ENCODE measurements at places on chromosomes 1 and 21.

DNA sequence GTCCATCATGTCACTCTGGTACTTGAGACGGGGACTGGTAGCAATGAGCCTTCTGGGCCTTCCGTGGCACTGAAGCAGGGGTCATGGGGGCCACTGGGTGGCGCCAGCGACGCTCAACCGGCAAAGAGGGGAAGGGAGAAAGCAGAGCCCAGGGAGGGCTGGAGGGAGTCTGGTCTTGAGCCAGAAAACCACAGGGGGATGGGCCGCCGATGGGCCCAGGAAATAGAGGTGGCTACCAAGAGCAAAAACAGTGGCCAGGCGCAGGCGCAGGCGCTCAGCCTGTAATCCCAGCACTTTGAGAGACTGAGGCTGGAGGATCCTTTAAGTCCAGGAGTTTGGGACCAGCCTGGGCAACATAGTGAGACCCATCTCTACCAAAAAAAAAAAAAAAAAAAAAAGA, 21.8 kb downstream of the EXOC8 start:
- DNase-seq: peak; percentile 62

- DNase-seq: no peak
Observed at GRCh38 chr1:221605569-221605968, 136.3 kb downstream of the DUSP10 start.

GRCh38 chr1:207389728-207390464, 64.2 kb upstream of the CR2 start:
- DNase-seq: no peak

- DNase-seq: no peak
Observed at GRCh38 chr1:14842361-14842760, 243.9 kb downstream of the KAZN start.

GRCh38 chr1:199898654-199899053, 128.9 kb upstream of the NR5A2 start:
- DNase-seq: no peak

GRCh38 chr1:67170751-67171573, 4.7 kb downstream of the IL23R start:
- DNase-seq: no peak

- no peak for DNase-seq
Observed at GRCh38 chr1:7940034-7940433, 605 bp downstream of the TNFRSF9 start.

GRCh38 chr1:60130703-60131102, 57.1 kb upstream of the C1orf87 start:
- no peak for DNase-seq

DNA sequence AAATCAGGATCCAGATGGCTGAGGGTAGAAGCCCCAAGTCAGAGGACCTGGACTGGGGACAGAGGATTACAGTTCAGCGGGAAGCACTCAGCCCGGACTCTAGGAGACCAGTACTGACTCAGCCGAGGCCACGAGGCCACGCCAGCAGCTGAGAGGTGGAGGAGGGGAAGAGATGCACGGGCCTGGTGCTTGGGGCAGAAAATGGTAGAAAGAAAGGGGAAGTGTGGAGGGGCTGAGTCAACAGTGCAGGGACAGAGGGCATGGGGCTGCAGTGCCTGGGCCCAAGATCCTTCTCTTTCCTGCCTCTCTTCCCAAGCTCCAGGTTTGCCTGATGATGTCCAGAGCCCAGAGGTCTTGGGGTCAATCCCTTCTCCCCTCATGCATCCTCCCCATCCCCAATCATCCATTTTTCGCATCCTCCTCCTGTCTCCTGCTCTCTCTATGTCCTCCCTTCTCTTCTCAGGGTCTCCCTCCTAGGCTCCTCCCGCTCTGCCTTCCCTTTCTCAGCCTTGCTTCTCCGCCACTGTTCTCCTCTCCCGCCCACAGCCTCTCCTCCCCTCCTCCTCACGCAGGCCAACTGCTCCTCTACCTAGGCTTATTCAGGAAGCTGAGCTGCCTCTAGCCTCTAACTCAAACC, 7.7 kb downstream of the ARHGEF2 start:
- peak; percentile 85 for DNase-seq

- no peak for DNase-seq
Observed at GRCh38 chr1:208581667-208582066, 337.5 kb upstream of the PLXNA2 start.

DNA sequence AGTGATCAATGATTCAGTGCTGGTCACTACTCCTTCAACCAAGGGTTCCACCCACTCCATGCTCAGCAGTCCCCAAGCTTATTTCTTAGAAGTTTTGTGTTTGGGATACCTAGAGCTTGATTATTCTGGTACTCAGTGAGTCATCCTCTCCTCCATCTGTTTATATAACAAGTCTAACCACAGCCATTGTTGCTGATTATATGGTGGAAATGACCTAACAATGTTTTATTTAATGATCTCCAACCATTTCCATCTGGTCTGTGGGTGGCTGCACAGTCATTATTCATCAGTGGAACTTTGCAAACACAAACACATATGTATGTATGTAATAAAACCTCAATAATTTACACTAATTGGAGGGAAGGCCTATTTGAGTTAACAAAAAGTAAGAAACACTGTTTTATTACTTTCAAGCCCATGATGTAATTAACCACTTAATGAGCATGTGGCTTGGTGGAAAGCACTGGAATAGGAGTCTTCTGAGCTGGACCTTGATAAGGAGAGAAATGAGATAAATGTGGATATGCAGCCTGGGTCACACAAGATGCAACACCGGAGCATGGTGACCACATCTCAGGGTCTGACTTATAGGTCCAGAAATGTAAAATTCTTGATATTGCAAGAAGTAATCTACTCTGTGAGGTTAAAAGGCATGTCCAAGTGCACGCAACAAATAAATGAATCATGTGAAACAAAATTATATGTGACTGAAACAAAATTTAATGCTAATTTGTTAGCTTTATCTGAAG, 99.0 kb upstream of the WLS start:
- DNase-seq: no peak

DNA sequence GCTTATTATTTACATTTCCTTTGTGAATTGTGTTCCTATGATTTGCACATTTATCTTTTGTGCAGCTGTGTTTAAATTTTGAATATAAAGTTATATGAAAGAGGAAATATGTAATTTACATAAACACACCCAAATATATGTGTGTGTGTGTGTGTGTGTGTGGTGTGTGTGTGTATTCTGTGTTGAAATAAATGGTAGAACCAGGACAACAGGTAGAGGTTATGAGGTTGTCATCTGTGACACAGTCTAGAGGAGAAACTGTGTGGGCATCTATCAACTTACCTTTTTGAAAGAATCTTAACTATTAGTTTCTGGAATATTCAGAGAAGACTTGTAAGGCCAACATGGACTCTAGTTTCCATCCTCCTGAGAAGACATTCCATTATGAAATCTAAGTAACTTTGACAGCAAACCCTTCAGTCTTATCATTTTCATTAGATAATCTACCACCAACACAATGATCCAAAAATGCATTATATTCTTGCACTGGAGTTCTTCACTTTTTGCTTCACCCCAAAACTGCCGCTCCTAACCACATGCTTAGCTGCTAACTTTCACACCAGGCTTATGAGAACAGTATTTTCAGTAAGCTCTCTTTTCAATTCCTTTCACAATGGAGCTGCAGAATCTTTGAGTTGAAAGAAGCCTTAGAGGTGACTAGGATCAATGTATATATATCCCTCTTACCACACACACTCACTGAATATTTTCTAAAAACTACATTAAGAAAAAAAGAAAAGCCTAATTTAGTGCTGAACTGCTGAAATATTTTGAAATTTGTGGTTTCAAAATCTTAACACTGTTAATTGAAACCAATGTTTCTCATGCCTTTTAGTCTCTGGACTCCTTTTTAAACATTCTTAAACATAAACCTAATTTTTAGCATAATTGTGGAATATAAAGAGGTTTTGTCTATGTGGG, 21.8 kb downstream of the PTPRC start:
- DNase-seq: no peak

- DNase-seq: no peak
Observed at GRCh38 chr1:86756062-86756406, 51.7 kb downstream of the SH3GLB1 start.

GRCh38 chr1:94737124-94737998, 82.8 kb upstream of the SLC44A3 start:
- no peak for DNase-seq

DNA sequence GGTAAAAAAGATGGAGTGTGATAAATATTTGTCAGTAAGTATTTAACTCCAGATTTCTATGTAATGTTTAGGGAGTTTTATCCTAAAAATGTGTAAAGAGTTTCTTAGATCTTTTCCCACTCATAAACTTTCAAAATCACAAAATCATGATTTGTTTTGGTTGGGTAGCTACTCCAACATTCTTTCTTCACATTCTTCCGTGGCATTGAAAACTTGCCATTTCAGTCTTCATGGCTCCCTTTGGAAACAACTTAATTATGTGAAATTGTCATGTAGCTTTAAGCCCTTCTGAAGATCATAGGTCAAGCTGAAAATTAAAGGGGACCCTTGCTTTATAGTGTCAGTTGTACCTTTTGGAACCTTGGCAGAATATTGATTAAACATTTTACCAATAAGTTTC, 73.2 kb downstream of the ADGRL2 start:
- no peak for DNase-seq

GRCh38 chr1:144551107-144551542, 41.6 kb upstream of the PPIAL4F start:
- no peak for DNase-seq

- no peak for DNase-seq
Observed at GRCh38 chr1:147798731-147799130, 38.3 kb upstream of the GJA5 start.

GRCh38 chr1:63774617-63775417, 1.0 kb downstream of the ROR1 start:
- DNase-seq: no peak

GRCh38 chr1:213586587-213586972, 401.2 kb upstream of the PROX1 start:
- no peak for DNase-seq

- no peak for DNase-seq
Observed at GRCh38 chr1:196685506-196685905, 33.7 kb downstream of the CFH start.

DNA sequence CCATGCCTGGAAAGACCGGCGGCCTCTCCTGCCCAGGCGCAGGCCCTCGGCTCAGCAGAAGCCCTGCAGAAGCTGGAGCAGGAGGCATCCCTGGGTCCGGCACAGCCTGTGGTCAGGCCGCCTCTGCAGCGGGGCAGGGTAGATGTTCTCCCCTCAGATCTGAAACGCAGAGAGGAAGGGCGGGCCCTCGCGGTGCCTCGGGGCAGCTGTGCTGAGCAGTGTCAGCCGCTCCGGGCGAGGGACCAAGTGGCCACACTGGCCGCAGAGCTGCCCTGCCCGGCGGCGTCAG, 175.3 kb upstream of the ARHGEF16 start:
- no peak for DNase-seq

DNA sequence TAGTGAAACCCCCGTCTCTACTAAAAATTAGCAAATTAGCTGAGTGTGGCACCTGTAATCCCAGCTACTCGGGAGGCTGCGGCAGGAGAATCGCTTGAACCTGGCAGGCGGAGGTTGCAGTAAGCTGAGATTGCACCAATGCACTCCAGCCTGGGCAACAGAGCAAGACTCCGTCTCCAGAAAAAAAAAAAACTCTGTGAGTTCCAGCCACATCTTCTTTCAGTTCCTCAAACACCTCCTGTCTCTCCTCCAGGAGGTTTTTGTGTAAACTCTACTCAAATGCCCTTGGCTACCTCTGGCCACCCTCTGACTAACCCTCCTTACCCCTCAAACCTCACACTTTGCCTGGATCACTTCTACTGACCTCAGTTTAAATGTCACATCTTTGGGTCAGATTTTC, 38.1 kb downstream of the RCSD1 start:
- no peak for DNase-seq

GRCh38 chr1:196661345-196661744, 9.5 kb downstream of the CFH start:
- no peak for DNase-seq

- DNase-seq: no peak
Observed at GRCh38 chr1:21867451-21867996, 55.5 kb downstream of the LDLRAD2 start.

DNA sequence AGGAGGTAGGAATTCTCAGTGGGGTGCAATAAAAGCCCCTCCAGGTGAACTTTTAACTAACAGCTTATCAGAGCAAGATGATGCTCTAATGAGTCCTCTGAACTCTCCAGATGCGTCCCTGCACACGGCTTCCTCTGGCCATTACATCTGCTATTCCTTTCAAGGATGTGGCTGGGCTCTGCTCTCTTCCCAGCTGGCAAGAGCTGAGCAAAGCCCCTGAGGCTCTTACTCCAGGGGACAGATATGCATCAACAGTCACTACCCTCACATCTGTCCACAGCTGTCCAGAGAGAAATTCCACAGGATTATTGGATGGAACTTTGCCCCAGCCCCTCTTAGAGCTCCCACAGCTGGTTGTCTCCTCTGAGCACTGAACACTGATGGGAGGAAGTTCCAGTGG, 267.8 kb downstream of the C1orf94 start:
- DNase-seq: no peak

GRCh38 chr1:28395181-28395580, 25.6 kb downstream of the PHACTR4 start:
- DNase-seq: peak; percentile 45

GRCh38 chr1:154206196-154206595, at the start of gene CFAP141:
Gene CFAP141, minus strand, starts transcription at chr1:154206333. Its CDS starts 26 bp downstream, at chr1:154206307.
- DNase-seq: peak; percentile 42

- no peak for DNase-seq
Observed at GRCh38 chr1:11749996-11750395, 12.0 kb upstream of the C1orf167 start.

DNA sequence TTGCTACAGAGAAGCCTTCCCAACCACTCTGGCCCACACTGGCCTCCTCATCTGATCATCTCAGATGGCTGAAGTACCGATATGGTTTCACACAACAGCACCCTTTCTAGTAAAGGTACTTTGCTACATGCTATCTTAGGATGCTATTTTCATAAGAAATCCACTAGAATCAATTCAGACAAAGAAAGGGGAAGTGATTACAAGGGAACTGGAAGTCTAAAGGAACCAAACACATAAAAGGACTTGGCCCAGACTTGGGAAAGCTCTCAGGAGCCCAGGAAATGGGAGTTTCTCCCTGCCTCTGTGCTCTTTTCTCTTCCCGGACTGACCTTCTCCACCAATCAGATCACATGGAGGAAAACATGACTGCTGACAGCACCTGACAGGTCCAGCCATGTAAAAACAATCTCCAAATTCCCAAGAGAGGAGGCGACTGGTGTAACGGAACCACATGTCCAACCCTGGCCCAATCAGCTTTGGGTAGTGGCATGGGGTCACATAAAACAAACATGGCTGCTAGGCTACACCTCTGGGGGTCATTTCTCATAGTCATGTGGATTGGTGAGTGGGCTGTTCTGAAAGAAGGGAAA, 12.7 kb upstream of the FOXE3 start:
- no peak for DNase-seq

- peak; percentile 8 for DNase-seq
Observed at GRCh38 chr1:202037706-202038296, 27.4 kb downstream of the ELF3 start.

DNA sequence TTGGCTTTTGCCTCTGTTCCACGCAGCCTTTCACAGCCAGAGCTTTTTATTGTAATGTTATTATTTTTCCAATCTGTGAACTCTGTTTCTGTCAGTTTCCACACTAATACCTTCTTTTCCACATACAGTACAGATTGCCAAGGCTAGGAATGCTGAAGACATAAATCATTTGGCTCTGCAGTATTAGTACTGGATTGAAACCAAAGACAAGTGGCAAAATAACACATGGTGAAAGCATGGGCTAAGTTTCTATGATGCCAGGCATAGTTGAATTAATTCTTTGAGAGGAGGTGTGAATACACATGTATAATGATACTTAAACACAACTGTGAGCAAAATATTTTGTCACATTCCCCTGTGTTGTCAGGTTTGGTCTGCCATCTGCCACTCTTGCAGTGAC, 73.5 kb downstream of the TMEM200B start:
- no peak for DNase-seq

Data from K562 (cell line).